ENCODE measurements at places on chromosomes 5 and 9.

GRCh38 chr5:496028-496427 is 28.2 kb downstream of the SLC9A3 start:
- no peak for DNase-seq

- DNase-seq: no peak
Measured at GRCh38 chr9:133320421-133320881, 15.5 kb downstream of the SURF6 start.

- no peak for DNase-seq
Measured at GRCh38 chr5:67014957-67015400, 181.6 kb downstream of the CD180 start.

DNA sequence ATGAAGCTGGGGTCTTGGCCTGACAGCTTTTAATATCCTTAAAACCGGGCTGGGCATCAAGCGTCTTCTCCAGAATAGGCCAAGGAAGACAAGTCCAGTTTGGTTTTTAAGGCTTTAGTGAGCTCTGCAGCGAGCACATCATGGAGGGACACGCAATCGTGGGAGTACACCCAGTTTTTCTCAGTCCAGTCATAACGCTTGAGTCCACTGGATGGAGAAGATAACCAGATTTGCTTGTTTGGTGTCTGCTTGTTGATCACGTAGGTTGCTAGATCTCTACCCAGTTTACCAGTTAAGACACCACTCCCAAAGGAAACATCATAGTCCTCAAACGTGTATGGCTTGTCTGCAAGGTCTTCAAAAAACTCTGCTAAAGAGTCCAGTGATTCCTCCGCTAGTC is 27.4 kb upstream of the GOLGA1 start:
- no peak for DNase-seq

DNA sequence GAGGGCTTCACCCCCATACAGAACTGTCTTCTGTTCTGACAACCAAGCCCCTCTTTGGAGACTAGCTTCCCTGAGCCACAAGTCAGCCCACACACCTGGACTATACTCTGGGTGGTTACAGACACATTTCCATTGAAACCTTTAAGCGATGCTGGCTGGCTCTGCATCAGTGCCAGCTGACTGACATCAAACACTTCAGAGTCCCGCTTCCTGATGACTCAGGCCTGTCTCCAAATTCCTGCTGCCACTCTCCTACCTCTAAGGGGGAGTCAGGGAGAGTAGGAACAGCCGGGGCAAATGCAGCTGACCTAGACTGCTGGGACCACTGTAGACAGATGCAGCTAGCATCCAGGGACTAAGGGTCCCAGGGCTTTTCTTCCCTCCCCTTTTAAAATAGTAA is 59.4 kb downstream of the SIL1 start:
- peak; percentile 87 for DNase-seq

DNA sequence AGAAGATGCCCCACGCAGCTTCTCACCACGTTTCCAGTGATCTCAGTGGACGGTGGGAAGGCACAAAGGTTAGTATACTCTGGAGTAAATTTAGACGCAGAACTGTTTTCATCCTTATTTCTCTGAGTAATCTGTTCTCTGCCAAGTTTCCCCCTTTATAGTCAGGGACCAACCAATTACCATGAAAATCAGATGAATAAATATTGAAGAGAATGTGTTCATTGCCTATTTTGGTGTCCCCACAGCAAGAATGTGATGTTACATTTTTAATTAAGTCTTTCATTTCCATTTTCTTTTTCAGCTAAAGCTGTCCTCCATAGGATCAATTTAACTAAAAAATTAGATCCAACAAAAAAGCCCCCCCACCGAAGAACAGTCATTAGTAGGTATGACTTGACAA is 41.4 kb downstream of the S1PR3 start:
- no peak for DNase-seq

GRCh38 chr5:93092349-93093105 is 488.5 kb downstream of the NR2F1-AS1 start:
- DNase-seq: no peak

- no peak for DNase-seq
Measured at GRCh38 chr5:135442431-135443160, 4.6 kb downstream of the DCANP1 start.

GRCh38 chr5:50958852-50959457 is 292.5 kb downstream of the PARP8 start:
- peak; percentile 48 for DNase-seq

DNA sequence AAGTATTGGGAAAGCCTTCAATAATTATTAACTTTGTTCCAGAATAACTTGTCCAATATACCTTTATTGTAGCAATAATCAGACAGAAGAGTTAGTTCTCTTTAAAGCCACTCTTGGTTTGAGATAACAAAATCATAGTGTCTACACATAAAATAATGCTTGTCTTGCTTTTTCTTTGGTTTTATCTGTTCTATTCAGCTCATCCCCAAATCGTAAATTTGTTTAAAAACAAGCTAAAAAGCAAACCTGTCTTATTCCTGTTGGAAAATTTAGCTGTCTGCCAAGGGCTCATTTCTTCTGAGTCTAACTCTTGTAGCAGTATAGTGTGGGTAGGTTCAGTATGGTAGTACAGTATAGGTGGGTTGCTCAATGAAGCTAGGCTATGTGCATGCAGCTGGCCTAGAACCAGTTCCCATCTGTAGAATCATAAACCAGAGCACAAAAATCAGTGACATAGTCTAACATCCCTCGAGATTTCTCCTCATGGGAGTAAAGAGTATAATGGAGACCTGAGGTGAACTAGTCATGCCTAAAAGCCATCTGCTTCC is 17.9 kb upstream of the APBA1 start:
- no peak for DNase-seq

DNA sequence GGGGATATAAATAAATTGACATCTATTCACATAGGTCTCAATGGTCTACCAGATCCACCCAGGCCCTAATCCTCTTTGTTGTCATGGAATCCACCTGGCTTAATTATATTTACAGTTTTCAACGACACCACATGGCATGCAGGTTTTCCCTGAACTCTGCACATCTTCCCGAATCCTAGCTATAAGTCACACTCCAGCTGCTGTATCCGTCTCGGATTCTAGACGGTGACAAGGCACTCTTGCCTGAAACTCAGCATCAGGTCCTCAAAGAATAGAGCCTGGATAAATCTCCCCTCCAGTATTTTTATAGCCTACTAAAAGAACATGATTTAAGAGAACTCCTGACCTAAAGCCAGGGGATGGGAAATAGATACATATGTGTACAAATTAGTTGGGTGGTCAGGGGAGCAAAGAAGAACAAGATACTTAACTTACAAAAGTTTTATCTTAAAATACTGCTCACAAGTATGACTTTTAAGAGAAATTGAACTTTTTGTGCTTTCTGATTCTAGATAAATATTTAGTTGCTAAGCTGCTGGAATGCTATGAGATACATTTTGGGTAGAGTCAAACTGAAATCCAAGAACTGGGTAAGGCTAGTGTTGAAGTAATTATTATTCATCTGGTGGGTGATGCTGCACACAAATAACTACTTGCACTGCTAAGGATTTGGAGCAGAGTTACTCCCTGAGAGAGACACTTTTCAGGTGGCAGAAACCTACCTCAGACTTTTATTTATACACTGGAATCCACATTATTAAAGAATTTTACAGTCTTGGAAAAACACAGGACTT is 187.3 kb downstream of the EFNA5 start:
- no peak for DNase-seq

DNA sequence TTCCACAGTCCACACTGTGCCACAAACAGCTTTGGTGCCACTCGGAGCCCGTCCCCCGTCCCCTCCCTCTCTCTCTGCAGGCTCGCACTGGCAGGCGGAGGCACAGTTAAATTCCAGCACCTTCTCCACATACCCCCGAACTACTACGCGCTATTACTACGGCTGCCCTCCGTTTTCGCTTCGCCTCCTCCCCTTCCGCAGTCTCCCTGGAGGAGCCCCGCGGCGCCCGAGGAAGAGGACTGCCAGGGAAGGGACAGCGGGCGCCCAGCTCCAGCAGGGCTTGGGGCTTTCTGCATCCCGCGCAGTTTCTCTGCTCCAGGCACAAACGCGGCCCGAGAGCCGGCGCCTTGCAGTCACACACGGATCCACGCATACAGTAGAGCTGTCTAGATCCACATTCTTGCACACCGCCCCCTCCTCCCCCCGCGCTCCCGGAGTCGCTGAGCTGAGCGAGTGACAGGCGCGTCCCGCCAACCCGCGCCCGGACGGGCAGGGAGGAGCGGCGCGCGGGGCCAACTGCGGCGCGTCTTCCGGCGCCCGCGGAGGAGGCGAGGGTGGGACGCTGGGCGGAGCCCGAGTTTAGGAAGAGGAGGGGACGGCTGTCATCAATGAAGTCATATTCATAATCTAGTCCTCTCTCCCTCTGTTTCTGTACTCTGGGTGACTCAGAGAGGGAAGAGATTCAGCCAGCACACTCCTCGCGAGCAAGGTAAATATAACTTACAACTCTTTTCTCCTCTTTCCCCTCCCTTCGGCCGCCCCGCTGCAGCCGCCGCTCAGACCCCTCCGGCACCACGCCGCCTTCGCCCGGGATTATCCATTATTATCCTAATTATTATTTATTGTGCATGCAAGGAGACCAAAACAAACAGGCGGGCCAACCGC is at the start of gene SMARCA2:
TSS of gene SMARCA2 (plus strand) at position 652 of the 885 bp plus-strand sequence. CDS start 13,676 bp downstream, outside the sequence.
- DNase-seq: peak; percentile 76

DNA sequence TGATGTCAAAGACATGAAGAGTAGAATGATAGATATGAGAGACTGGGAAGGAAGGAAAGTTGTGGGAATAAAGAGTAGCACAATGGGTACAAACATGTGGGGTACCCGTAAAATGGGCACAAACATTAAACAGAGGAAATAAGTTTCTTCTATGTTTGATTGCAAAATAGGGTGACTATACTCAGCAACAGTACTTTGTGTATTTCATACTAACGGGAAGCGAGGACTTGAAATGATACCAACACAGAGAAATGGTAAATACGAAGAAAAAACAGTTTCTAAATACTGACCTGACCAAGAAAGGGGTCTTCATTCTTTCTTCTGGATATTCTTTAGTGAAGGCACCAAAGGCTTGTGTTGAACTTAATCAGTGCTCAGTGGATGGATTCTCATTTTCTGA is 31.1 kb downstream of the ATP6V0E1 start:
- DNase-seq: no peak

DNA sequence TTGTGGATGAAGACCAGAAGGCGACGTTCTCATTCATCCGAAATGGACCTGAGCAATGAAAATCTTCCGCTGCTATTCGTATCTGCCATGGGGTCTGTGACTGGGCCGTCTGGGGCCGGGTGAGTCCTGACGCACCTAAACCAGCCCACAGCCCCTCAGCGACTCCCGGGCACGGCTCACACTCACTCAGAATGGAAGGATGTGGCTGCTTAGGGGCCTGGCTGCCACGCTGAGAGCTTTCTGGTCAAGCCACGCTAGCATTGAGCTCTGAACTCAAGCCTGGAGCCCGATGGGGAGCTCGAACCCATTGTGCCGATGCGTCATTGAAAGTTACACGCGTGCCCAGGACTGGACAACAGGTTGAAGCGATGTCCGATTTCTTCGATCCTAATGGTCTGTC is 97.8 kb downstream of the MRPL36 start:
- DNase-seq: no peak

GRCh38 chr5:159449925-159450324 is 119.6 kb upstream of the IL12B start:
- no peak for DNase-seq

GRCh38 chr5:129112295-129112694 is 17.7 kb downstream of the ISOC1 start:
- DNase-seq: no peak

GRCh38 chr9:24298912-24299311 is 246.8 kb downstream of the IZUMO3 start:
- DNase-seq: no peak

- peak; percentile 51 for DNase-seq
Measured at GRCh38 chr5:94524841-94525697, 93.3 kb downstream of the KIAA0825 start.

GRCh38 chr5:14760548-14761002 is 96.1 kb downstream of the OTULIN start:
- no peak for DNase-seq

- DNase-seq: no peak
Measured at GRCh38 chr5:61178702-61179101, 16.4 kb upstream of the SMIM15 start.

- DNase-seq: no peak
Measured at GRCh38 chr5:149811453-149811852, 81.3 kb downstream of the PPARGC1B start.

DNA sequence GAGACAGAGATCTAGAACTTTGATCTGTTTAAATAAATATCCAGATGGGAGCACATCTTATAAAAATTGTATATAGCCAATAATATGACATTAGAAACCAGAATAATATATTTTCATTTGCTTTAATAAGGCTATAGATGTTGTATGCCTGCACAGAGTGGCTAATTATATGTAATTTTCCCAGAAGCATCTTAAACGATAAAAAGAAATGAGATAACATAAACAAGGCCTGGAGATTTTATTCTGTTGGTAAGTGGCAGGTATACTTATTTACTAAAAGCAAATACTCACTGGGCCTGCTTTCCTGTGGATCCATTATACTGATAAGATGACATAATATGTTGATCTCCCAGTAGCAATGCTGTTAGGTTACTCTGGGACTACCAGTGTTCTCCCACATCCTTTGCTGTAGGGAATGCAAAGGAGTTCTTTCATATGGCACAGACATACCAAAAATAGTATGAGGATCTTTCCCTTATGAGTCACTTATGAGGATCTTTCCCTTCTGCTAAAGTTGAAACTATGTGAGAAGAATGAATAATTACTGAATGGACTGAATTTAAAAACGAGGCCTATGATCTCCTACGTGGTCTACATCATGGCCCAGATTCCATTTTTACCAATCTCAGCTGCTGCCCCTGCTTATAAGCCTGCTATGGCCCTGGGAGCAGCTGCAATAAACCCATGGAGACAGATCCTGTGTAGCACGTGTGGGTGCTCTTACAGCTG is 112.1 kb downstream of the NUDT12 start:
- peak; percentile 23 for DNase-seq

DNA sequence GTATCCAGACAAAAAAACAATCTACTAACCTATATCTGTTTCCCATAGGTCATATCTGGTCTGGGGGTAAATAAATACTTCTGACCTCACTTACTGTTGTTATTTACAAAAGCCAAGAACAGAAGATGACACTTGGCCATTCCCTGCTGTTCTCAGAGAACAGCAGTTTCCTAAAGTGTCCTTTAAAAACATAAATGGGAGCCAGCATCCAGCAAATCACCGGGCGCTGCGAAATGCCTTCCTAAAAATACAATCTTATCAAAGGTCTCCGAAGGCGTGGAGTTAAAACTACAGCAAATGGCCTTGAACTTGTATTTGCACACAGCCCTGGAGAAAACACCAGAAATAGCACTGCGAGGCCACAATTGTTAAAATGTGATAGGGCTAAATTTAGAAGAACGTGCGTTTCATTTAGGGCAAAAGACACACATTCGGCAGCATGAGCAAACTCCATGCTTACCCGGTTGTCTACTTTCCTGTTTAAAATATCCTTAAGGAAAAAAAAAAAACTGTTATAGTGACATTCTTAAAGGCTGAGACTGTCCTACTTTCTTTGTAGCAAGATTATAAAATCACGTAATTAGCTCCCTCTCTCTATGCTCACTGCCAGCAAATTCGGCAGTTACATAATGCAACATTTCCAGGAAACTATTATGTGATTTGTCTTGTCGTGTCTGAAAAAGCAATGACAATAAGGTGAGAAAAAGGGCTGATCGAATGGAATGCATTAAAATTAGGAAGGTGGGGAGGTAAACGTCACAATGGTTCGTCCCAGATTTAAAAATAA is 1.5 kb downstream of the NFIL3 start:
- DNase-seq: no peak

Measured in NCI-H2029 (cell line).